Left kidney (tissue), 8 donors: ENCODE measurements at places on chromosomes 1 and 21. TPM values are rescaled to one million over a fixed set of nuclear protein-coding genes. Genes with fewer than 3 reads are reported as not detected.

DNA sequence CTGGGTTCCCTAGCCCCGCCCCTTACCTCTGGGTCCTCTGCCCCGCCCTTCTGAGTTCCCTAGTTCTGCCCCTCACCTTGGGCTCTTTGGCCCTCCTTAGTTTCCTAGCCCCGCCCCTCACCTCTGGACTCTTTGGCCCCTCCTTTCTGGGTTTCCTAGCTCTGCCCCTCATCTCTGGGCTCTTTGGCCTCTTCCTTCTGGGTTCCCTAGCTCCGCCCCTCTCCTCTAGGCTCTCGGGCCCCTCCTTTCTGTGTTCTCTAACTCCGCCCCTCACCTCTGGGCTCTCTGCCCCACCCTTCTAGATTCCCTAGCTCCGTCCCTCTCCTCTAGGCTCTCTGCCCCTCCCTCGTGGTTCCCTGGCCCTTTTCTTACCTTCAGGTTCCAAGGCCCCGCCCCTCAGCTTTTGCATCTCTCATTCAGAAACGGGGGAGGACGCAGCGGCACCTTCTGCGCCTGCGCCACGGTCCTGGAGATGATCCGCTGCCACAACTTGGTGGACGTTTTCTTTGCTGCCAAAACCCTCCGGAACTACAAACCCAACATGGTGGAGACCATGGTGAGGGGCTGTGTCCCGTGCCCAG lies 88.5 kb downstream of the PTPRU start:
- peak; percentile 58 for DNase-seq

DNA sequence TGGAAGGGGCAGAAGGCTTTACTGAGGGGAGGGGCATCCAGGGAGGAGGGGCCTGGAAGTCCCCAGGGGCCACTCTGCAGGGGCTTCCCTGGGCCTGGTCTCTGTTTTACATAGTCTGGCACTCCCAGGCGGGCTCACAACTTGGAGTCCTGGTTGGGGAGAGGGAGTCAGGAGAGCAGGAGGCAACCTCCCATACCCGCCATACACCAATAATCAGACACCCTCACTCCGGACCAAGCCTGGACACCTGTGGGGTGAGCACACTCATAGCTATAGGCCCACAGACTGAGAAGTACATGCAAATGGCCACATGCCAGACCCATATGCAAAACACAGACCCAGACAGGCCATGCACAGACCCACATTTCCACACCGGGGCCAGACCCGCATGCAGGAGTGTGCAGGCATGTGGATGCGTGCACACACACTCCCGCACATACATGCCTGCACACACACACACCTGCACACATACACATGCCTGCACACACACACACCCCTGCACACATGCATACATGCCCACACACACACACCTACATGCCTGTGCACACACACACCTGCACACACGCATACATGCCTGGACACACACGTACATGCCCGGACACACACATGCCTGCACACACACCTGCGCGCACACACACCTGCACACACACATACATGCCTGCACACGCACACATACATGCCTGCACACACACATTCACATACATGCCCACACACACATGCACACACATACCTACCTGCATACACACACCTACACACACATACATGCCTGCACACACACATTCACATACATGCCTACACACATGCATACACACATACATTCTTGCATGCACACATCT lies 89.5 kb upstream of the RUNX3 start:
- no peak for DNase-seq

GRCh38 chr1:229027622-229028182 lies 243.2 kb upstream of the RAB4A start:
- DNase-seq: no peak

DNA sequence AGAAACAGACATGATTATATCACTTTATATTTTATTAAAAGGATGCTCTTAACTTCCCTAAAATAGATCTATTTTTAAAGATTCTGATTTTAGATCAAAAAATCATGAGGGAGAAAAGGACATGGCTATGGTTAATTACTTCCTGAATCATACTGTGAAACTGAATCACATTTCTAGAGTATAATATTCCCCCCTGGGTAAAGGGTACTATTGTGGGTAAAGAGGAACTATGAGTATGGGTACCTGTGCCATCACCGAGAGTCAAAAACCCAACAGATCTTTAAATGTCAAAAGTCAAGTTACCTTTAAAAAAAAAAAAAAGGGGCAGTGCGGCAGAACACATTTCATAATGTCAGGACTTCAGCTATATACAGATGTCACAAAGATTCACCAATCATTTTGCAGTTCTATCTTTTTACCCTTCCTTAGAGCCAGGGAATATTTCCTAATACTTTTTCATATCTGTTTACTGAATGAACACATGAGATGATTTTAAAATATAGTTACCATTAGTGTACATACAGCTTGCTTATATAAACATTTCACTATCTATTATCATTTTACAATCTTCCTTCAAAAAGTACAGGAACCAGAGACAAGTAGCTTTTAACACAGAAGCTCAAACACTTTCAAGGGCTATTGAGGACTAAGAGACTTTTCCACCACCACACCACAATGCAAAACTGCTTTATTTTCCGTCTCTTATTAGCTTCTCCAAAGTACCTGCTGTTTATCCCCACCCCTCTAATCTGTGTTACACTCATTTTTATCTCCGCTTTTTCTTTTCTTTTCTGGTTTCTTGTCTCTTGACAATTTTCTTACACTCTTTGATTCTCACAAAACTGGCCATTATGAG lies 45.0 kb downstream of the EVI5 start:
- no peak for DNase-seq

- no peak for DNase-seq
Observed at GRCh38 chr1:205783904-205784303, 8.6 kb upstream of the RAB29 start.

DNA sequence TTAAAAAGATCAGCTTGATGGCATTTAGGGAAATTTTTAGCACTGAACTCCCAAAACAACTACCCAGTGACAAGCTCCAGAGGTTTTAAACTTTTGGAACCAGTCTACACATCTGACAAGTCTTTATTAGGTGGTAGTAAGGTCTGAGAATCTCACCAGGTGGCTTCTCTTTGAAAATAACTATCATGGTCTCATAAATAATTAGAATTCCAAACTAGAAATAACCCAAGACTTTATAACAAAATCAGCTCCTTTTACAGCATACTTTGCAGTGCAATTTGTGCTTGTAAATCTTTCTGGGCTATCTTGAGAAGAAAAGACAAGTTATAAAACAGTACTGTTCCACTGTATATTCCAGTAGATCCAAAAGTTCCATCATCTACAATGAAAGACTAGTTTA lies 108.7 kb downstream of the LTN1 start:
- no peak for DNase-seq

DNA sequence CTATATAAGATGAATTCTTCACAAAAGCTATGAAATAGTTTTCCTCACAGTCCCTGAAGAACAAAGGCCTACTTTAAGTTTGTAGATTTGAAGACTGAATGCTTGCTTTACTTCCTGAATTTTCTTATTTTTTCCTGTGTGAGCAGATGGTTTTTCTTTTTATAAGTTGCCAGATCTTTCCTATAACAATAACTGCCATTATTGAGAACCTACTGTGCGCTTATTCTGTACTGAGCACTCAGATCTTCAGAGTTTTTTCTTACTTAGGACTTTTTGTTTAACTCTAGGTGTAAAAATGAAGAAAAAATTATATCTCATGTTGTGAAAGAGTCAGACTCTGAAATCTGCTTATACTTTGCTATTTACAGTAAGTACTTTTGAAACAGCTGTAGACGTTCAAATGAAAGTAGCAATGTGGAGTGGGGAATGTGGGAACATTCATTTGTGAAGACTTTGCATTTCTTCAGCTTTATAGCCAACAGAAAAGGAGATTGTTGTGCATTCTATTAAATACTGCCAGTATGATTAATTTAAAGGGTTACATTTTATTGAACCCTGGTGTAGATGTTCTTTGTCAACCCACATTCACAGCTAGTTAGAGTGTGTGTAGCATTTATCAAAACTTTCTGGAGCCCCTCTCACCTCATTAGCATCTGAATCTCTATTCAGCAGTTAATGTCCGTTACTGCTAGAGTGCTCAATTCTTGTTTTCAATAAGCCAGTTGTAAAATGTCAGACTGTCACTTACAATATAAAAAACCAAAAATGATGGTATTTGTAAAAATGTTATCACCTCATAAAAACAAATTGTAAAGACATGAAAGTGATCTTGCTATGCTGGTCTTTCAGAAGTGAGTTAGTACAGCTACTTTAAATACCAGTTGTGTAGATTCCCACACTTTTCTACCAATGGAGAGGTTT lies 29.0 kb downstream of the NFIA start:
- DNase-seq: no peak

- no peak for DNase-seq
Observed at GRCh38 chr1:18635891-18636595, 5.4 kb downstream of the PAX7 start.

DNA sequence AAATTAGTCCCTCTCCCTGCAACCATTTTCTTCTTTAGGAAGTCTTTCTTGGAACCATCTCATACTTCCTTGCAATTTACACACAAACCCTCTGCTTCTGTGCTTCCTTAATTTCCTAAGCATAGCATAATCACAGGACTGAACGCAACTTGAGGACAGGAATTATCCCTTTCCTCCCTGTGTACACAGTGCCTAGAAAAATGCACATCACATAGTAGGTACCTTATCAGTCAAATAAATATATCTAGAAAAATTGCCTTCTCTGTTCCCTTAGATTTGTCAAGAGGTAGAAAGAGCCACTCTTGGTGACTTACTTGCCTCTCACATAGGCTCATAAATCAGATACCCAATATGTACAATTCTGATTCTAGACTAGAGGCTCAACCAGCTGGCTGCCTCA lies 4.9 kb downstream of the ASPM start:
- DNase-seq: no peak

GRCh38 chr1:110726755-110727154 lies 52.0 kb upstream of the KCNA3 start:
- DNase-seq: no peak

GRCh38 chr1:223320959-223321358 lies 43.0 kb downstream of the SUSD4 start:
- no peak for DNase-seq

The USH2A gene
- 0.38 TPM for polyA plus RNA-seq

The ARTN gene
- 1.2 TPM for polyA plus RNA-seq

The FAM3B gene
- polyA plus RNA-seq: 18.3 TPM

The SERPINC1 gene
- polyA plus RNA-seq: 0.28 TPM

The NBPF4 gene
- polyA plus RNA-seq: not detected
